Lung microvascular endothelial cell (primary cell): ENCODE measurements at places on chromosomes 11 and 22. TPM values are rescaled to one million over a fixed set of nuclear protein-coding genes. Genes with fewer than 3 reads are reported as not detected.

Gene SCUBE1
- total RNA-seq: 0.20 and 0.65 TPM in 2 replicates

- DNase-seq: no peak
Observed at GRCh38 chr11:76105637-76106036, 100.7 kb downstream of the WNT11 start.

GRCh38 chr22:43177479-43177878 lies 9.5 kb downstream of the TTLL12 start:
- DNase-seq: no peak

GRCh38 chr11:111785886-111786412 lies 19.8 kb upstream of the PPP2R1B start:
- DNase-seq: no peak

GRCh38 chr11:64711138-64711955 lies 11.7 kb downstream of the NRXN2 start:
- DNase-seq: no peak

DNA sequence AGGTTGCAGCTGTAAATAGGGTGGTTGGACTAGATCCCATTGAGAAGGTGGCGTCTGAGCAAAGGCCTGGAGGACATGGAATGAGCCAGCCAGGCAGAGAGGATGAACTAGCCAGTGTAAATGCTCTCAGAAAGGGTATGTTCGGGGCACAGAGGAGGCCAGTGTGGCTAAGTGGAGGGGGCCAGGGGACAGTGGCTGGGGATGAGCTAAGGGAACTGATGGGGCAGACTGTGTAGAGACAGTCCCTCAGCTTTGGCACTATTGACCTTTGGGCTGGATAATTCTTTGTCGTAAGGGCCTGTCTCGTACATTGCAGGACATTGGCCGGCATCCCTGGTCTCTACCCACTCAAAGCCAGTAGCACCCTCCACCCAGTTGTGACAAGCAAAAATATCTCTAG lies 43.7 kb upstream of the ISX start:
- no peak for DNase-seq

- DNase-seq: no peak
Observed at GRCh38 chr11:123584186-123584585, 70.2 kb downstream of the SCN3B start.
